ENCODE measurements at places on chromosomes 13 and 19.

DNA sequence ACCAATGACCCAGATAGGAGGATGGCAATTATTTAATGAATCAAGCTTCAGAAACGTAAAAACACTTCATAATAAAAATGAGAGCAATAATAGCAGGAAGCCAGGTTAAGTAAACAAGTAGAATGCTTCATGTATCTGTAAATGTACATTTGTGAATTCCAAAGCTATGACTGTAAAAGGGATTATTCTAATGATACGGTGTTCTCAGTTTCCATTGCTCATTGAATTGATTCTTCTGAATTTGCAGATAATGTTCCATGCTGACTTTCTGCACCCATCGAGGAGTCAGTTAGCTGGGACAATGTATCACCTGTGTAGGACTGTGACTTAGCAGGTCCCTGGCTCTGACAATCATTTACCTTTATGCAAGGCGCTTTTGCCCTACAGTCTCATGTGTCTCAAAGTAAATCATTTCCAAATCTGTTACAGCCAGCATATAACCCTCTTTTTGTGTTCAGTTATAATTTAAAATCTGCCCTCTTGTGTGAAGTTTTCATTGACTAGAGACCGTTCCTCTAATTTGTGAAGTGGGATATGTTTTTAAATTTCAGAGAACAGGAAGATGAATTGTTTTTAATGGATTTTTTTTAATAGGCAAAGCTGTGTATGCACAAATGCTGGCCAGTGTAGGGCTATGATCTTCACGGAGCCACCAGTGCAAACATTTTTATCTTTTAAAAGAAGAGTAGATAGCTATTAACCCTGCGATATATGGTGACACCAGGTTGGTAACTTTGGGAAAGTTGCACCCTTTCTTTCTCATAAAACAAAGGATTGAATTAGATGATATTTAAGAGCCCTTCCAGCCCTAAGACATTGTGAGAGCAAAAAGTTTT lies 267.1 kb downstream of the KLF5 start:
- no peak for DNase-seq

DNA sequence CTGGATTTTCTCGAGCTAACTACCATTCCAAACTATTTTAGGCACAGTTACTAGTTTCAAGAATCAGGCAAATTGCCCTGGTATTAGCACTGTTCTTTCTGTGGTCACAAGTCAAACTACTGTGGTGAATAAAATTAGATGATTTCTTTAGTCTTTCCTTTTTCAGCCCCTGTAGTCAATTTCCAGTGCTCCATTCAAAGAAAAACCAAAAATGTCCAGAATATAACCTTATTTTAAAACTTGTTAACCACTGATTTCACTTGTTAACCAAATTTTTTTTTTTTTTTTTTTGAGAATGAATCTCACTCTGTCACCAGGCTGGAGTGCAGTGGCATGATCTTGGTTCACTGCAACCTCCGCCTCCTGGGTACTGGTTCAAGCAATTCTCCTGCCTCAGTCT lies 50.6 kb upstream of the USPL1 start:
- DNase-seq = no peak

DNA sequence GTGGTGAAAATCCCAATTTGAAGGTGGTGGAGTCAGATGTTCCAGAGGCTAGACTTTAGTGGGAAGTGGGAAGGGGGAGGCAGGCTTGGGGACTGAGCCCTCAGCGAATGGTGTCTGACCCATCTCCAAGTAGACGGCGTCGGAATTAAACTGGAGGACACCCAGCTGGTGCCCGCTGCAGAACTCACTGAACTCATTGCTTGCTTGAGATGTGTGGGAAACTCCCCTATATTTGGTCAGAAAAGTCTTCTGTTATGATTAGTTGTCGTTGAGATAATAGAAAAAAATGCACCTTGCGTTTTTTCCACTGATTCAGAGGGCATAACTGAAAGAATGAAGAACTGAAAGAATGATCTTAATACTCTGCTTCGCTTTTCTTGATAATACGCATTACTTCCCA lies 871 bp upstream of the ZNF583 start:
- no peak for DNase-seq

DNA sequence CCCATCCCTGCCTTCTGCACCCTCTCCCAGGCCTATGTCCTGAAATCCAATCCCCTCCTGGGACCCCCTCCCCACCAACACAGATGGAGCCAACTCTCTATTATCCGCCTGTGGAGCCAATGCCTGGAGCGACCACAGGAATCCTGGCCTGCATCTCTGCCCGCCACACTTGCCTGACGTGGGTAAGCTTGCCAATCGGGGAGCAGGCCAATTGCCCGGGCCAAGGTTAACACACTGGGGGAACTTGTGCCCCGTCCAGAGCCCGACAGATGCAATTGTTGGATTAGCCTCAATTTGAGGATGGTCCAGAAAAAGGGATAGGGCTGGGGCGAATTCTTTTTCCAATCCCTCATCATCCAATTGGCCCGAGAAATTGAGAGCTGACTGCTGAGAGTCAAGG lies 5.9 kb downstream of the WIZ start:
- no peak for DNase-seq

- DNase-seq = no peak
Observed at GRCh38 chr19:2363419-2363818, 3.4 kb downstream of the TMPRSS9 start.

- no peak for DNase-seq
Observed at GRCh38 chr19:17620696-17621095, 65.2 kb downstream of the COLGALT1 start.

GRCh38 chr19:34131100-34131499 lies 41.2 kb upstream of the LSM14A start:
- DNase-seq = no peak

- no peak for DNase-seq
Observed at GRCh38 chr19:42010245-42011126, 16.5 kb upstream of the ATP1A3 start.

DNA sequence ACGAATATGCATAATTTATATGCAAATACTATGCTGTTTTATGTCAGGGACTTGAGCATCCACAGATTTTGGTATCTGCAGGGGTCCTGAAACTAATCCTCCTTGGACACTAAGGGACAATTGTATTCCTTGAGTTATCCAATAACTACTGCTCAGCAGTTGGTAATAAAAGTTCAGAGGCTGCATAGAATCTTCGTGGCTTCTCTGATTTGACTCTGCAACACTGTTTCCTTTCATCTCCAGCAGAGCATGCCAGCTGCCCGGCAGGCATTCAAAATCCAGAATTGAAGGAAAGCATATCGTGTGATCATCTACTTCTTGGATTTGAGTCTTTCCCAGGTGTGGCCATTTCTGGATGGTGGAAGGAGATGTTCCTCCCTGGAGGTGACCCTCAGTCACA lies 64.5 kb upstream of the MRI1 start:
- DNase-seq = no peak

GRCh38 chr13:109314101-109314500 lies 472.3 kb downstream of the IRS2 start:
- no peak for DNase-seq

- no peak for DNase-seq
Observed at GRCh38 chr13:83883061-83883523, 818 bp upstream of the SLITRK1 start.

- DNase-seq = no peak
Observed at GRCh38 chr19:347946-348861, 3.6 kb upstream of the MIER2 start.

- no peak for DNase-seq
Observed at GRCh38 chr19:37855098-37855497, 51.3 kb downstream of the WDR87 start.

DNA sequence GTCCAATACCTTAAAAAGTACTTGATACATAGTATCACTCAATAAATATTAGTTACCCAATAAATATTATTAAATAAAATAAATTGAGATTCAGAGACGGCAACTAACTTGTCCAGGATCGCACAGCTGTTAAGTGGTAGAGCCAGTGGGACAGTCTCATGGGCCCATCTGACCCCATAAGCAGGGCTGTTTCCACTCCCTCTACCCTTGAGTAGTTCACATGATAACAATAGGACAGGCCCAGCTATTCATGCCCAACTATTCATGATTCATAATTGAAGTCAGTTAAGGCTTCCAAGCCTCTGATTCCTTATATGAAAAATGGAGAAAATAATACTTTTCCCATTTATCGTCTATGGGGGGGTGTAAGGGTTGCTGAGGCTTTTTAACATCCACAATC lies 78.2 kb downstream of the C13orf42 start:
- DNase-seq = no peak

GRCh38 chr19:58568453-58569130 lies 4.5 kb downstream of the MZF1 start:
- no peak for DNase-seq

Measured in stimulated activated CD8-positive, alpha-beta memory T cell treated with anti-CD3 and anti-CD28 coated beads, Interleukin-4, amount 100 ng/mL, for 1 hour (primary cell).